ENCODE measurements at places on chromosomes 4 and X.
A peak's percentile ranks its signal among the peaks of the same experiment; 100 is the strongest.

- ATAC-seq = no peak
Observed at GRCh38 chr4:6391186-6391851, 81.1 kb downstream of the PPP2R2C start.

GRCh38 chr4:40940317-40940741 is 190.6 kb downstream of the NSUN7 start:
- no peak for ATAC-seq

- no peak for ATAC-seq
Observed at GRCh38 chr4:110878413-110878812, 255.5 kb upstream of the PITX2 start.

- ATAC-seq = no peak
Observed at GRCh38 chr4:151690876-151691275, 69.9 kb downstream of the GATB start.

GRCh38 chr4:158710814-158711213 is 12.4 kb downstream of the PPID start:
- ATAC-seq = no peak

DNA sequence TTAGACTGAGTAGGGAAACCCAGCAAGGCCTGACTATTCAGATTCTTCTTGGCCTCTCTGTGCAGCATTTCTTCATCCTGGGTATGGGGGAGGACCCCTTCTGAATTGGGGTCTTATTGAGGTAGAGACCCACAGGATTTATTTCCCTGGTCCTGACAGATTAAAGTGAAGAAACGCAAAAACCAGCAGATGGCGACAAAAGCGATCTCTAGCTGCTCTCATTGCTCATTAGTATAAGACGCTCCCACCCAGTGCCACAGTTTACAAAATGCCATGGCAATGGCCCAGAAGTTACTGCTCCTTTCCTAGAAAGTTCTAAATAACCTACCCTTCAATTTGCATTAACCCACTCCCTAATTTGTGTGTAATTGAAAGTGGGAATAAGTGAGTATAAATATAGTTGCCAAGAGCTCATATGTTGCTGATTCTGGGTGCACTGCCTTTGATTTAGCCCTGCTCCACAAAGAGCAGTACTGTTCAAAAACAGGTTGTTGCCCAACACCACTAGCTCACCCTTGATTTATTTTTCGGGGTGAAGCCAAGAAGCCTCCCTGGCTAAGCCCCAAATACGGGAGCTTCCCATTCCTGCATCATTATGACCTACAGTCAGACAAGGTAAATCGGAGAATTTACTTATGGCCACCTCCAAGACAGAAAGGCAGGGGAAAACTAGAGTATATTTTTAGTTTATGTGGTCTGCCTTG is 3.7 kb upstream of the BEX4 start:
- ATAC-seq = no peak

DNA sequence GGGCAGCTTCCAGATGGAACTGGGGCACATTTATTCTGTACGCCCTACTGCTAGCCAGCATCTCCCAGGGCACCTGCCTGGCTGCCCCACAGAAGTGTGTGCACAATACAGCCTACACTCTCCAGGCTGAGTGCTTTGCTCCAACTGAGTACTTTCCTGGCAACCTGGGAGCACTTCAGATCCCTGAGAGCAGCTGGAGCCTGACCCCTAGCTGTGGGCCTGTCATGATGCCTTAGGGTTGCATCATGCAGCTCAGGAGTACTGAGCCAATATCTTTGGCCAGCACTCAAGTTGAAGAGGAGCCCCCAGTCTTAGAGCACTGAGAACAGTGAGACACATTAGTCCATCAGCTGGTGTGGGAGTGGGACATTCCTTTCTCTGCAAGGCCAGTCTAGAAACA is 321.9 kb downstream of the CFAP47 start:
- ATAC-seq = no peak

DNA sequence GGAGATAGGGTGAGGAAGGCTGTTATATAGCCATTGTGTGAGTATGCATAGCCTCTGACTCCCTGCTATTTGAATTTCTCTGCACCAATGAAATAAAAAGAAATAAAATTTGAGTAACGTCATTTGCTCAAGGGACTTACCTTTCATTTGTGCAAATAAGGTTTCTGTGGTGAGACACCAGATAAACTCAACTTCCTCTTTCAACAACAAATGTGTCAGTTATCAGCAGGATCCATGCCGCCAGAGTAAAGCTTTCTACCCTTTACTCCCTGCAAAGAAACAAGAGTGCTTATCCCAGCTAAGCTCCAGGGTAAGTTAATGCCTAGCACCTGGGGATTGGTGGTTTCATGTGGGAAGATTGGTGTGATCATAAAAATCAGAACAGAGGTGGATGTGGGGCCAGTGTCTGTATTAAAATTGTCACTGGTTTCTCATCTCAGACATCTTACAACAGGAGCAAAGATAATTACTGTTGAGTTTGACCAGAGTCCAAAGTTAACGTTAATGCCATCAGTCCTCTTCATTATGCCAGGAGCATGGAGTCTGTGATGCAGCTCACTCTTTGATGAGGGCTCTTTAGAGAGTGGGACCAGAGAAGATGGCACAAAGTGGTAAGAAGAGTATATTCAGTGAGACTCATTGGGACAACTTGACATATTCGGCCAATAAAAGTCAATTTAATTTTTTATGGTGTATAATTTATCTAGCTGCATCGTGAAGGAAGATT is at the start of gene P2RY10:
TSS of gene P2RY10 (plus strand) at position 206 of the 727 bp plus-strand sequence. CDS start 15,130 bp downstream, outside the sequence.
- peak; percentile 82 for ATAC-seq

DNA sequence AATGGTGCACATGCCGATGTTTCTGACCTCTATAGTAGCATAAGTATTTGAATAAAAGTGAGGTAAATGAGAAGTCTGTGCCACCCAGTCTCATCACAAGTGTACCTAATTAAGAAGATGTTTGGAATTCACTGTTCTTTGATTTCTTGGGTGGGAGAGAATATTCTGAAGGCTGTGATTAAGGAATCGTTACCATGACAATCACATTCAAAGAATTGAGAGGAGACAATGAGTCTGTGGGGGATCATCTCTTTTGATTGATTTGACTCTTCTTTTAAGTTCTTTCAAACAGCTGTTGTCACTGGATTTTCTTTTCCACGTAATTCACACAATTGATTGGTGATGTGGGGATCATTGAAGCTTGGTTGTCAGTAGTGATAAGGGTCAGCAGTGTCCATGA is 18.1 kb downstream of the FHL1 start:
- ATAC-seq = no peak

DNA sequence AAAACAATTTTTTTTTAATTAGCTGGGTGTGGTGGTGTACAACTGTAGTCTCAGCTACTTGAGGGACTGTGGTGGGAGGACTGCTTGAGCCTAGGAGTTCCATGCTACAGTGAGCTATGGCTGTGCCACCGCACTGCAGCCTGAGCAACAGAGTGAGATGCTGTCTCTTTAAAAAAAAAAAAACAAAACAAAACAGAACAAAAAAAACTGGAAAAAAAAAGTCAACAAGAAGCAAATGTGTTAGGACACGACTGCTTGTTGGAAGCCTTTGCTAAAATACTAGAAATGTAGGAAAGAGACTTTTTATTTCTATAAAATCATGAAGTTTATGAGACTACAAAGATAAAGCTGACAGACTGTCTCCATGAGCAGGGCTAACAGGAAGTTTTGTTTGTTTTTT is 87.2 kb downstream of the SH3RF1 start:
- no peak for ATAC-seq
